Stimulated activated CD8-positive, alpha-beta memory T cell treated with anti-CD3 and anti-CD28 coated beads, Interleukin-15, amount 100 ng/mL, for 24 hours (primary cell): ENCODE measurements at places on chromosomes 11 and 22.
A peak's percentile ranks its signal among the peaks of the same experiment; 100 is the strongest.

DNA sequence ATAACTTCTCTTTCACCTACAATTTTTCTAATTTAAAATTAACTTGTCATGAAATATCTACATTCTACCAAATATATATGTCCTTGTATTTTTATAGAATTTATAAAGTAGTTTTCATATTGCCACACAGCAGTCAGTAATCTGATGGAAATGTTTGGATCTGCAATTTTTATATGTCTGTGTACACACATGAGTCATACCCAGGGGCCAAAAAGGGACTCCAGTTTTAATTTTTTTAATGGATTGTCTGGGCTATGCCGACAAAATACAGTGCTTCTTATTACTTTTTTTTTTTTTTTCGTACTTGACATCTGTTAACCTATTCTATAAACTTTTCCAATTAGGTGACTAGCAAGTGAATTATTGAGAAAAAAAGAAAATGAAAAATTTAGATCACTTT, 6.3 kb downstream of the GUCY1A2 start:
- DNase-seq: no peak

GRCh38 chr11:61587951-61588727, 7.3 kb upstream of the SYT7 start:
- DNase-seq: peak; percentile 37

GRCh38 chr22:49151256-49152126, 676.2 kb downstream of the BRD1 start:
- DNase-seq: no peak

DNA sequence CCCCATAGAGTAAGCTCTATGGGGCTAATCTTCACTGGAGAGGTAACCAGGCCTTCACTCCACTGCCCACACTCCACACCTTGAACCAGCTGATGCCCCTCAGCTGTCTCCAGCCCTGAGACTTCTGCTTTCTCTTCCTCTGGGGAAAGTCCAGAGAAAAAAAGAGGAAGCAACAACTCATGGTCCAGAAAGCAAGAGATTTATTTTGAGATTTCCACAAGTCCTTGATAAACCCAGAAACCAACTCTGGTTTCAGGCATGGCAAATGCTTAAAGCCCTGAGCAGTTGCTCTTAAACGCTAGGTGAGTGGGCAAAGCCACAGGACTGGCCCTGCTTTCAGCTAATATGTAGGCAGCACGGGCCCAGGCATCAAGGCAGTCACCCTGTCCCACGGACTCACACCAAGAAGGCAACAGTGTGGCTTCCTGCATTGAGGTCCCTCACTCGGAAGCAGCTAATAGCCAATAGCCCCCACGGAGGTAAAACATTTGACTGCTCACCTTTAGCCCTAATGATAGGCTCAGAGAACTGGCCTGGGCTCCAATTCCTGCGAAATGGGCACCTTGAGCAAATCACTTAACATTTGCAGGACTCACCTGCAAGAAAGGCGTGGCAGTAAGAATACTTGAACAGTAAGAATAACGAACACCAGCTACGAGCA, 4.3 kb downstream of the CYB561A3 start:
- no peak for DNase-seq

GRCh38 chr22:29830585-29830984, 7.5 kb downstream of the ASCC2 start:
- no peak for DNase-seq

GRCh38 chr11:12179019-12179418, 68.6 kb downstream of the MICAL2 start:
- no peak for DNase-seq

DNA sequence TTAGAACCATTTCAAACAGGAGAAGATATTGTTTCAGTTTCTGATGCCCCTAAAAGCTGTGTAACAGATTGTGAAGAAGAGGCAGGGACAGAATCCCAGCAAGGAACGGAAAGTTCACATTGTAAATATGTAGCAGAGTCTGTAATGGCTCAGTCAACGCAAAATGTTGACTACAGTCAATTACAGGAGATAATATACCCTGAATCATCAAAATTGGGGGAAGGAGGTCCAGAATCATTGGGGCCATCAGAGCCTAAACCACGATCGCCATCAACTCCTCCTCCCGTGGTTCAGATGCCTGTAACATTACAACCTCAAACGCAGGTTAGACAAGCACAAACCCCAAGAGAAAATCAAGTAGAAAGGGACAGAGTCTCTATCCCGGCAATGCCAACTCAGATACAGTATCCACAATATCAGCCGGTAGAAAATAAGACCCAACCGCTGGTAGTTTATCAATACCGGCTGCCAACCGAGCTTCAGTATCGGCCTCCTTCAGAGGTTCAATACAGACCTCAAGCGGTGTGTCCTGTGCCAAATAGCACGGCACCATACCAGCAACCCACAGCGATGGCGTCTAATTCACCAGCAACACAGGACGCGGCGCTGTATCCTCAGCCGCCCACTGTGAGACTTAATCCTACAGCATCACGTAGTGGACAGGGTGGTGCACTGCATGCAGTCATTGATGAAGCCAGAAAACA, 40.8 kb downstream of the IGLL1 start:
- peak; percentile 21 for DNase-seq

DNA sequence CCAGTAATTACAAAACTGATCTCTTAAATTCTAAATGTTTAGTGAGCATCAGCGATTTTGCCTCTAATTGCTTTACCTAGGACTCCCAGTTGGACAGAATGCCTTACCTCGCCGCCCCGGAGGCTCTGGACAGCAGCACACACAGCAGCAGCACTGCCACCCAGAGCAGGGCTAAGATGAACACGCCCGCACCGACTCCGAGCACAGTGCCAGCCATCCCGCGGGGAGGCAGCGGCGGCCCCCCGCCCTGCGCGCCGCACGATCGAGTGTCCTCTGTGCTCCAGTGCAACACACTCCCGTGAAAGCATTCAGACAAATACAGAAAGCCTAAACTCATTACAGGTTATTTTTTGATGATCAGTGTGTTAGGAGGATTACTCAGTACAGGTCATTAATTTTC, 9.4 kb downstream of the TMEM218 start:
- DNase-seq: no peak

DNA sequence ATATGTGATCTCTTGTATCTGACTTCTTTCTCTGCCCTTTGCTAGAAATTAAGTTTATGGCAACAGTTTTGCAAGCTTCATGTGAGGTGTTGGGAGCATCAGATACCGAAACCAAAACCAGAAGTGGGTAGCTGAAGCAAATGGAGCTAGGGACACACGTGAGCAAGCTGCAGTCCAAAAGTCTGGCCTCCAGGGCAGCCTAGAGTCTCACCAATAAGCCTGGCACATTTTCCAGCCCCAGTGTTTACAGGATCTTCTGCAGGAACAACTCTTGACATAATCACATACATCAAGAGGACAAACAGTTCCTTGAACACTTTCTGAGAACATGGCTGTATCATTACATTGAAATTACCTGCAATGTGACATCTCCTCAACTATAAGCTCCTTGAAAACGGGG, 114.1 kb downstream of the LARGE1 start:
- DNase-seq: no peak

GRCh38 chr11:59368238-59369022, 9.7 kb downstream of the OR5AN1 start:
- DNase-seq: no peak

GRCh38 chr11:115132436-115133228, 371.6 kb downstream of the CADM1 start:
- no peak for DNase-seq

DNA sequence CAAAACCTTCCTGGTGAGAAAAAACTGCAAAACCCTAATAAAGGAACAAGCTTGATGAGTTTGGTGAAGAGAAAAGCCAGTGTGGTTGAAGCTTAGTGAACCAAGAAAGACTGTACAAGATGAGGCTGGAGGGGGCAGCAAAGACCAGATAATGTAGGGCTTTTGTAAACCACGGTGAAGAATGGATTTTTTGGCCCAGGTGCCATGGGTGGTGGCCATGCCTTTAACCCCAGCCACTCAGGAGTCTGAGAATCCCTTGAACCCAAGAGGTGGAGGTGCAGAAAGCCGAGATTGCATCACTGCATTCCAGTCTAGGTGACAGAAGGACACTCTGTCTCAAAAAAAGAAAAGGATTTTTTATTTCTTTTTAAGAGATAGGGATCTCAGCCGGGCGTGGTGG, 5.0 kb upstream of the ZDHHC5 start:
- no peak for DNase-seq

DNA sequence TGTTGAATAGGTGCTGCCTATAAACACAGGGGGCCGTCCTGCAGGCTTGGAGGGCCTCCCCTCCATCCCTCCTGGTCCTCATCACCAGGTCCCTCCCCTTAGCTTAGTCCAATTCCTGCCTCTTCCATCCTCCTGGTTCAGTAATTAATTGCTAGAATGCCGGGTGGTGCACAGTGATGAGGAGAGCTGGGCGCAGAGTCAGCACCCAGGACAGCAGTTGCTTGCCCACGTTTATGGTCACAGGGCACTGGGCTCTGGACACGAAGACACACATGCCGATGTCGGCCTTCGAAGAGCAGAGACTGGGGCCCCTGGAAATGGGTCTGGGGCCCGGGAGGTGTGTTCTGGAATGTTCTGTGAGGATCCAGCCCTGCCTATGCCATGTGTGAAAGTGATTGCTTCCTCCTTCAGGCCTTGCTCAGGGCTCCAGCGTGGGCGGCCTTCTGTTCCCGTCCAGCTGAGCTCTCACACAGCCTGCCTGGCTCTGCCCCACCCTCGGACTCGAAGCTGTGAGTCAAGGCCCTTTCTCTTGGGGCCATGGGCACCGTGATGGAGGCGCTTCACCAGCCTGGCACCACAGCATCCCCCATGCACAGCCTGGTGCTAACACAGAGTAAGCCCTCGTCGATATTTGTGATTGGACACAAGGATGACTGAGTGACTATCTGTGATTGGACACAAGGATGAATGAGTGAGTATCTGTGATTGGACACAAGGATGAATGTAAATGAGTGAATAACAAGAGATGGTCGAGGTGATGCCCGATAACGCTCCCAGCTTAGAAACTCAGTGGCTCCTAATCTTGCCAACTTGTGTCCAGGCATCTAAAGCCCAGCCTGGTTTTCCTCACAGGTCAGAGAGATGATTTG, 884.7 kb downstream of the BRD1 start:
- DNase-seq: no peak

GRCh38 chr11:44356351-44356750, 46.4 kb upstream of the ALX4 start:
- no peak for DNase-seq

GRCh38 chr22:20438427-20438677, 727 bp upstream of the SCARF2 start:
- DNase-seq: no peak

DNA sequence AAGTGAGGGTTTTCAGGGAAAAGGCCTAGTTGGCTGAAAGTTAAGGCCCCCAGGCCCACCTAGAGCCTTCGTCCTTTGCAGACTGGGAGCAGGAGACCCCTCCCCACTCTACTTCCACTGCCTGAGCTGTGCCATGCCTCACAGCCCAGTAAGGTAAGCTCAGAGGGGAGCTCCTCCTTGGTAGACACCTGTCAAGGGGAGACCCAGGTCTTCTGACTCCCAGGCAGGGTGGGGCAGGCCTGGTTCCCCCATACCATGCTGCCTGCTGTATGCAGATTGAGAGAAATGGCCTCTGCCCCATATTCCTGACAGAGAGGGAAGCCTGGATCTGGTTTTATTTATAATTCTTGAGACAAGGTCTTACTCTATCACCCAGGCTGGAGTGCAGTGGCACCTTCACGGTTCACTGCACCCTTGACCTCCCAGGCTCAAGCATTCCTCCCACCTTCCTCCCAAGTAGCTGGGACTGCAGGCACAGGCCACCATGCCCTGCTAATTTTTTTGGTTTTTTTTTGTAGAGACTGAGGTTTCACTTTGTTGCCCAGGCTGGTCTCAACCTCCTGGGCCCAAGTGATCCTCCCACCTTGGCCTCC, 697 bp downstream of the RAB36 start:
- DNase-seq: no peak

- no peak for DNase-seq
Observed at GRCh38 chr22:27895600-27895999, 23.5 kb downstream of the PITPNB start.

GRCh38 chr11:61362542-61362875, 335 bp downstream of the TMEM138 start:
- DNase-seq: no peak

GRCh38 chr11:97895572-97895971, 1125.2 kb upstream of the CNTN5 start:
- no peak for DNase-seq

GRCh38 chr11:113736323-113736722, 30.2 kb upstream of the TMPRSS5 start:
- no peak for DNase-seq

GRCh38 chr11:69818231-69818602, 999 bp downstream of the FGF3 start:
- no peak for DNase-seq

- DNase-seq: no peak
Observed at GRCh38 chr11:127199306-127199801, 198.8 kb upstream of the KIRREL3 start.

DNA sequence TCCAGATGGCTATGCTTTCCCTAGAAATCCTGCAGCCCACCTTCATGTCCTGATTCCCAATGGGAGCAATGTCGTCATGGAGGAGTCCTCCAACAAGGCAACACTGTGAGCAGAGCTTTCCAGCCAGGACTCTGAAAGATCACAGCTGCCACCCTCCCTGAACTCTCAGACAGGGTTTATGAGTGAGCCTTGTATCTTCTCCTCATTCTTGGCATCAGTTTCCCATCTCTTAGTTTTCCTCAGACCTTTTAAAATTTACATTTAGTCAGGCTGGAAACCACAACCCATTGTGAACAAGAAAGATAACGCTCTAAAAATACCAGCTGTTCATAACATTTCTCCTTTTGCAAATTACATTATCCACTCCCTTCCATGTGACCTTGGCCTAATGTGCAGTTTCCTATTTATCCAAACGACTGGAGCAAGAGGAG, 15.6 kb upstream of the LYVE1 start:
- no peak for DNase-seq

- DNase-seq: no peak
Observed at GRCh38 chr11:111633248-111633647, 31.0 kb downstream of the SIK2 start.

- DNase-seq: no peak
Observed at GRCh38 chr11:108147150-108147549, 25.8 kb downstream of the ACAT1 start.

DNA sequence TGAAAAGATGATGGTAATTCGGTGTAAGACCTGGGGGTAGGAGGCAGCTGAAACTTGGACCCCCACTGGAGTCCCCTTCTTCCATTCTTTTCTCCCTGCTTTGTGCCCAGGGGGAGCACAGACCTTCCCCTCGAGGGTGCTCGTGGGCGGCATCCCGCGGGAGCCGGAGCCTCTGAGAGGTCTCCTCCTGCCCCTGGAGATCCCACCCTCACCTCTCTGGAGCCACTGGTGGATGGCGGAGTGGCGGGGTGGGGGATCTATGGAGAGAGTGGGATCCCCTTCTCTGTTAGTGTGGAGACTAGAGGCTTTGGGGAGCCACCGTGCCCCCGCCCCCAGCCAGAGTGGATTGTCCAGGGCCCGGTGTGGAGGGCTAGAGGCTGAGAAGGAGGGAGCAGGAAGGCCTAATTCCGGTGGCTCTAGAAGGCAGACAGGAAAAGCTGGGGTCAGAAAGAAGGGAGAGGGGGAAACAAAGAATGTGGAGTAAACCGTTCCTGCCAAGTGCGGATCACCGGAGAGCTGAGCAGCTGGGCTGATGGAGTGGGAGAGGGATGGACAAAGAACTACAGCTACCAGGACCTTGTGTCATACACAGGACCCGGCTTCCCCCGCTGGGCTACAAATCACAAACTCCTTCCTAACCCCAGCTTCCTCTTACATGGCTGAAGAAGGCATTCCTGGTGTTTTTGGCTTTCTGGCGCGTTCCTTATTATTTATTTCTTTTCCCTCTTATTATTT, 41.9 kb downstream of the KCNJ1 start:
- no peak for DNase-seq
